GM13977 (cell line): ENCODE measurements at places on chromosomes 5 and 9.

GRCh38 chr9:131703697-131704096, 36.2 kb downstream of the RAPGEF1 start:
- no peak for DNase-seq

DNA sequence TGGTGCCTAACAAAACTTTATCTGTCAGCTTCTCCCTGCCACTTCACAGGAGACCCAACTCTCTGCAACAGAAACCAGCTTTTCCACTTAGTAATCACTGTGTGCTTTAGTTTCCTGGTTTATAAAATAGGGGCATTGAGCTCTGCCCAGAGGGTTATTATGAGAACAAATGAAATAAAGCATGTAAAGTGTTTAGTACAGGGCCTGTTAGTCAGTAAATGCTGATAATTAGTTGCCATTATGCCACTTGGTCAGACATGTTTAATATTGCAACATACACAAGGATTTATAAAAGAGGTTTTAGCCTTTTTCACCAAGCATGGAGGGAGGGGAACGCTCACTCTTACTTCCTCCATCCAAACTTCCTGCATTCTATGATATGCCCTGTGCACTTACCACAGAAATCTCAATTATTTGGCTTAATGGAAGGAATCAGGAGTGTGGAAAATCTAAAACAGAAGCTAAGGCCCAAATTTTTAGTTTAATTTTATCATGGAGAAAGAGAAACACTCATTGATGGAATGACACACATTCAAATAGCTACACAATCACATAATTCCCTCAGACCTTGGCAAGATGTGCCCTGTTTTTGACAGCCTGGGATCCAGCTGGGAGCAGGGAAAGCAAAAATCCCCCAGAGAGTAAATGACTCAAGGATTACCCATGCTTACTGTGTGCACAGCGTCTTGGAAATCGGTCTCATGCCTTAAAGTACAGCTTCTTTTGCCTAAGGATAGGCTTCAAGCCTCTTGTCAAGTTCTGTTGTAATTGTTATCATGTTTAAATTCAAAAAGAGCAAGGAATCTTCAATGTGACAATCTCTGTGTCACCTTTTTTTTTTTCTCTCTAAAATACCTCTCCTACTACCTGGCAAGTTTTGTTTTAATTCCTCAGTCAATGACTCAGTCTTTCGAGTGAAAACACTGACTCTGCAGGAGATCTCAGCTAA, 34.0 kb downstream of the ZNF474 start:
- no peak for DNase-seq

DNA sequence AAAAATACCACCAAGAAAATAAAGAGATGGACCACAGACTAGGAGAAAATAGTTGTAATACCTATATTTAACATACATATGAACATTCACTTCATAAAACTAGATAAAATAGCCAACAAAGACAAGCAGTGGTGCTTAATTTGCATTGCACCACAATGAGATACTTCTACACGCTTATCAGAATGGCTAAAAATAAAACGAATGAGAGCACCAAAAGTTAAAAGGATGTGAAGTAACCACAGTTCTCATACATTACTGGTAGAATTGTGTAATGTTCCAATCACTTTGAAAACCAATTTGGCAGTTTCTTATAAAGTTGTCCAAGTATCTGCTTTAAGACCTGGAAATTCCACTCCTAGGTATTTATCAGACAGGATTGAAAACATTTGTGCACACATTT, 198.9 kb upstream of the SGCD start:
- peak; percentile 6 for DNase-seq

DNA sequence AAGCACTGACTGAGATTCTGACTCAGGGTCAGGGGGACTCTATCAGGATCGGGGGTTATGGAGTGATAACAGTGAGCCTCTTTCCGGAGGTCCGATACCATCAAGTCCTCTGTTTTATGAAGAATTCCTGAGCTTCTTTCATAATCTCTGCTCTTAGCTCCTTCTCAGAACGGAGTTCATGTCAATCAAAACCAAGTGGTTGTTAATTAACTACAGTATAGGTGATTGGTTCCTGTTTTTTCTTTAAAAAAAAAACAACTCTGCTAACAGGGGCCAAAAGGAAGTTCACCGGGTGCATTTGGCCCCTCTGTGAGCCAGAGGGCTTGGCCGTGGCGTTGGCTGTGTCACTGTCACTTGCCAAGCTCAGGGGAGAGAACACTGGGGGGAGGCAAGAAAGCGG, 4.0 kb downstream of the GFI1B start:
- no peak for DNase-seq

- DNase-seq, result no peak
Observed at GRCh38 chr9:108474356-108474755, 381.4 kb downstream of the ACTL7B start.

DNA sequence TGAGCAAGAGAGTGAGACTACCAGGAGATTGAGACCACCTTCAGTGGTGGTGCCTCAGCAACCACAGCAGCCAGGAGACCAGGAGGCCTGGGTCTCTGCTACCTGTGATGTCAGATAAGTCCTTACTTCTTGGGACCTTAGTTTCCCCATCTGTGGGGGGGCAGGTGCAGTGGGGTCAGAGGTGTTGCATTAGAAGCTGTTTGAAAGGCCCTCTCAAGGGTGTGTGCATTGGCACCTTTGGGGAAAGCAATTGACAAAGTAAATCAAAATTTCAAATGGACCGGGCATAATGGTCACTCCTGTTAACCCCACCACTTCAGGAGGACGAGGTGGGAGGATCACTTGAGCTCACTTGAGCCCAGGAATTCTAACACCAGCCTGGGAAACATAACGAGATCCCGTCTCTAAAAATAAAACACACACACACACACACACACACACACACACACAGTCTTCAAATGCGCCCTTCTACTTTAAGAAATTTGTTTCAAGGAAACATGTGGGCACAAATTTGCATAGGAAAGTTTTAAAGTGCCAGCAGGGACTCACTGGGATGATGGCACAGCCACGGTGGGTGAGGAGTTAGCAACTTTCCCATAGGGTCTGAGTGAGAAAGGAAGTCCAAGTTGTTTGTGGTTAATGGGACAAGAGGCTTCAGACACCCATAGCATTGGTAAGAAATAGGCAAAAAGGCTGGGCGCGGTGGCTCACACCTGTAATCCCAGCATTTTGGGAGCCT, 1.3 kb upstream of the AK1 start:
- no peak for DNase-seq

DNA sequence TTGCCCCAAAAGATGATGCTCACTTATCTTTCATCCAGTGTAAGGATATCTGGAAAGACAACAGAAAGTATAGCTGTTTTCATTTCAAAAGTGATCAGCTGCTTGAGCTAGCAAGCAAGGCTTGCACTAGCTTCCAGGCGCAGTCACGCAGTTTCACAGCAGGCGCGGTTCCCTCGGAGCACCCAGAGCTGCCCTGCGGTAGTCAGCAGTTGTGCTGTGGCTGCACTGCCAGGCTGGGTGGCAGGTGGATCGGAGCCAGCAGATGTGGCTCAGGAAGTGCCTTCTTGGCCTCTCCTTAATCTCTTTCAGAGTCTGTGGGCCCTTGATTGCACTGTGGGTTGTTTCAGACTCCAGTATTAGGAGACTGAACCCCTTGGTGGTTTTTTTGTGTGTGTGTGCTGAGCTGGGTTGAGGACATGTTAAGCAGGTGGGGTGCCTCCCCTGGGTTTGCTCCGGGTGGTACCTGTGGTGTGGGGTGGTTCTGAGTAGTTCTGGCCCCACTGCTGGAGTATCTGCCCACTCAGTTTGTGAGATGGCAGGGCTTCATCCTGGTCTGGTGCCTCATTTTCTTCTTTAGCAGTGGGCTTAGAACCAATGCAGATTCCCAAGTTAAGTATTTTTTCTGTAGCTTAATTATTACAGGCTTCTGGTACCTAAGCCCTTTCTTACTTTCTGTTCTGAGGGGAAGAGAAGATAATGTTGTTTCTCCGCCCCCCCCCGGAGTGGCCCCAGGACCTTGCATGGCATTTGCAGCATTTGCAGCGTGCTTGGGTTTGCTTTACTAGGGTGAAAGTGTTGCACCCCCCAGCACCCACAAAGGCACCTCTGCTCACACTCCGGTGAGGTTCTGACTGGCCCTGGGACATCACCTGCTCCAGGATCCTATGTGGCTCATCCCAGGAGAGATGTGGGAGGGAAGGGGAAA, 16.4 kb downstream of the TENT4A start:
- no peak for DNase-seq

- DNase-seq, result no peak
Observed at GRCh38 chr5:41625571-41625970, 115.2 kb upstream of the PLCXD3 start.

DNA sequence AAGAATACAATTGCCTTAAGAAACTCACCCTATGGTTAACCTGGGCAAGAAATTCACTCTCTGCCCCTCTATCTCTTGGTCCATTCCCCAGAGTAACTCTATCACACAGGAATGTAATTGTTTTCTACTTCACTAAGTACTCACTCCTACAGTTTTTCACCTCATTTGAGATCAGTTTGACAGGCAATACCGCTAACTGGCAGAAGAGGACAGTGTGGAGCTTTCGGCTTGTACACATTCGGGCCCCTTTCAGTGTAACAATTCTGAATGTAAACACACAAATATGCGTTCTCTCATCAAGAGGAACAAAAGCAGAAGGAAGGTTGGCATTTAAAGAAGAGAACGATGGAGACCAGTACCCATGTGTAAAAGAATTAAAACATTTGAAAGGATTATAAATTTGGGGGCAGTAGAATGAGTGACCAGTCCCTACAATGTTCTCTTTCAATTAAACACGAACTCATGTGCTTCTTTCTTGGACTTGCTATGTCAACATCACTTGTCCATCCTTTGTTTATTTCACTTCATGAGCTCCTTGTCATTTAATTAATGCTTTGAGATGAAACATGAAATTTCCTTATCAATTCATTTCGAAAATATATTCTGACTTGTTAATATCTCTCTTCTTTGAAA, 188.5 kb upstream of the GRAMD2B start:
- DNase-seq, result peak; percentile 22

- peak; percentile 12 for DNase-seq
Observed at GRCh38 chr5:40616781-40617180, 62.9 kb upstream of the PTGER4 start.

DNA sequence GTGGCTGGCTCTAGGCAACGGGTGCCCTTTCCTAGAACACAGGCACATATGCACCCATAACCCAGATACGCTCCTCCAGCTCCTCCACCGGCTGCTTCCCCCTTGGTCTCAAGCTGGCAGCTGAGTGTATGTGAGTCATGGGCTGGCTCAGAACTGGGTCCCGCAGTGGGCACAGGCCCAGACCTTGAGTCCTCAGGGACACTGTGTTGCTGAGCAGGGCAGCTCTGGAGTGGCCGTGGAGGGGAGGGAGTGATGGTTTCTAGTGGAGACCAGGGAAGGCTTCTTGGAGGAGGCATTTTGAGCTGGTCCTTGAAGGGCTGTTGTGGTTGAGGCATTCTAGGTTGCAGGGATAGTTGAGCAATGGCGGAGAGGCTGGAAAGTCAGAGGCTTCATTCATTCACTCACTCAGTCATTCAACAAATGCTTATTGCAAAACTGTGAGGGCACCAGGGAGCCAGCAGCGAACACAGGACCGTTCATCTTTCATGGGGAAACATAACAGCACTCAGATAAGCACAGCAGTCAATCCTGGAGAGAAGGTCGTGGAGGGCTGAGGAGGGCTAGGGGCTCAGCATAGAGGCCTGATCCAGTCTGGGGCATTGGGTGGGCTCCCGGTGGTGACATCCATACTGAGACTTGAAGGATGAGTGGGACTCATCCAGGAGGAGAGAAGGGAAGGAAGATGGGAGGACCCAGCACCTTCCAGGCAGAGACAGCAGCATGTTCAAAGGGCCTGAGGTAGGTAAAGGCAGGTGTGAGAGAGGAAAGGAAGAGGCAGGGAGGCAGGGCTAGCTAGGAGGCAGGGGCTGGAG, 2.4 kb downstream of the BBLN start:
- no peak for DNase-seq

GRCh38 chr9:15306068-15306756, 804 bp downstream of the TTC39B start:
- DNase-seq, result peak; percentile 29

DNA sequence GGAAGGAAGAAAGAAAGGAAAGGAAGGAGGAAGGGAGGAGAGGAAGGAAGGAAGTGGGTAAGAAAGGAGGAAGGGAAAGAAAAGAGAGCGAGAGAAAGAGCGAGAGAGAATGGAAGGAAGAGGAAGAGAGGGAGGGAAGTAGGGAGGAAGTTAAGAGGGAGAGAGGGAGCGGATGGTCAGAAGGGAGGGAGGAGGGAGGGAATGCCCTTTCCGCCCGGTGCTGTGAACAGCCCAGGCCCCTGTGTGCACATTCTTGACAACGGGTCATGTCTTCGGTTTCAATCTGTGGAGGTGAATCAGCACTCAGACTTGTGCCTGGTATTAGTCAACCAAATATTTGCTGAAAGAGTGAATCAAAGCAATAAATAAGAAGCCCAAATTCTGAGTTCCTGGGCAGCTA, 39.2 kb downstream of the PRUNE2 start:
- DNase-seq, result no peak

- DNase-seq, result no peak
Observed at GRCh38 chr5:51632793-51633192, 249.5 kb downstream of the ISL1 start.

GRCh38 chr5:131413605-131414559, 150.0 kb downstream of the CDC42SE2 start:
- DNase-seq, result peak; percentile 21

DNA sequence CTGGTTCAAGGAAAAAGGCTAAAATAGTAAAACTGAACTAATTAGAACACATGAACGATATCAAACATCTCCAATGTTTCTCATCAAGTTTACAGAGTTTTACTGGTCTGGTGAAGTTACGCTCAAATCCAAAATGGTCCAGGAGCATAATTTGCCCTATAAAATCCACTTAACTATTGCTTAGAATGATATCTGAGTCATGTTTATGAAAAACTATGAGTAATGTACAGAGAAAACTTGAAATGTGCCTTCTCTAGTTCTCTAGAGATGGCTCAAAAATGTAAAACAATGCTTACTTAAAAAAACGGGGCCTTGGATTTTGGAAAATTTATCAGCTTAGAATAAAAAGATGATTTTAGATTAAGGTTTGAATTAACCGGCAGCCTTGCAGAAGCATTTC, 108.1 kb downstream of the FBXW11 start:
- no peak for DNase-seq

DNA sequence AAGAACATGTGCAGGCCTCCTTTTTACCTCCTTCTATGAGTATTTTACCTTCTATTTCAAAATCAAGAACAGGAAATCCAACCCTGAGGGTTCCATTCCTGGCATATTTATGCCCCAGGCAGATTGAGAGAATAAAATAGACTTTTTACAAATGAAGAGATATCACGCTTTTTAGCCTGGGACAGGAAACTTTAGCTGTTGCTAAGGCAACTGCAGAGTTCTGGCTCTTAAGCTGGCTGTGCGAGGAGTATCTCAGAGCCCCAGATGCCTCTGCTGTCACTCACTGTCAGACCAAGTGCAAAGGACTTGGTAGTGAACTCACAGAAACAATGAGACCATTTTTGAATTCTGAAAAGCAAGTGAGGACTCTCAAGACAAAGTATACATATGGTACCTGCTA, 69.5 kb upstream of the HSPB3 start:
- no peak for DNase-seq

GRCh38 chr5:6840136-6840793, 127.0 kb downstream of the TENT4A start:
- no peak for DNase-seq

DNA sequence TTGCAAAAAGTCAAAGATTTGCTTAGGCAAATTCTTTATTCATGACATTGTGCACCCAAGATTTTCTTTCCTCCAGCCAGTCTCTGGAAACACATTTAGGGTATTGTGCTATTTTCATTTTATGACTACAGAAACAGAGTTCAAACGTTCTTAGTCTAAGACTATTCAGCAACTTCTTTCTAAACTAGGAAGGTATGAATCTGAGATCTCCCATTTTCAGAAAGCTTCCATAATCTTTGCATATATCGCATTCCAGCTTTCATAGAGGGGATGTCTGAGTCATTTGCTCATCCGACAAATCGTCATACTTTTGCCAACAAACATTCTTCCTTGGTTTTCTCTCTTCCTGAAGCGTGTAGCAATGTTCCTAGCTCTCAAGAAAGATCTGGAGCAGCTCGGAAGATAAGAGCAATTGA, 1.6 kb upstream of the PAPPA start:
- DNase-seq, result no peak
